ENCODE measurements at places on chromosomes 5 and 9.

GRCh38 chr9:137870432-137870831, 7.2 kb upstream of the CACNA1B start:
- no peak for DNase-seq

DNA sequence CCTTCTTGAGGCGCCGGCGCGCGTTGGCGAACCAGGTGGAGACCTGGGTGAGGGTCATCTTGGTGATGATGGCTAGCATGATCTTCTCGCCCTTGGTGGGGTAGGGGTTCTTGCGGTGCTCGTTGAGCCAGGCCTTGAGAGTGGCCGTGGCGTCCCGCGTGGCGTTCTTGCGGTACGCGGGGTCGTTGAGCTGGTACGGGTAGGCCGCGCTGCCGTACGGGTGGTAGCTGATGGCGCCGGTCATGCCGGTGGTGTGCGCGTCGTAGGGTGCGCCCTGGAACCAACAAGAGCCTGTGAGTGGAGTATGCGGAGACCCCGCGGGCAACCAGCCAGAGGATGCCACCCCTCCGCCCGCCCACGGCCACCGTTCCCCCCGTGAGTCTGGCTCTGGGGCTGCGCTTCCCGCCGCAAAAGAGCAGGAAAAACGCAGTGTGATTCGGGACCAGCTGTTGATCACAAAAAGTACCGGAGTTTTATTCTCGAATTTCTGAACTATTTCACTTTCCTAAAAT, 1.9 kb downstream of the IRX2 start:
- DNase-seq, result no peak

GRCh38 chr5:76765249-76765648, 49.3 kb downstream of the F2R start:
- DNase-seq, result no peak

- no peak for DNase-seq
Measured at GRCh38 chr9:69500896-69501295, 171.3 kb downstream of the APBA1 start.

DNA sequence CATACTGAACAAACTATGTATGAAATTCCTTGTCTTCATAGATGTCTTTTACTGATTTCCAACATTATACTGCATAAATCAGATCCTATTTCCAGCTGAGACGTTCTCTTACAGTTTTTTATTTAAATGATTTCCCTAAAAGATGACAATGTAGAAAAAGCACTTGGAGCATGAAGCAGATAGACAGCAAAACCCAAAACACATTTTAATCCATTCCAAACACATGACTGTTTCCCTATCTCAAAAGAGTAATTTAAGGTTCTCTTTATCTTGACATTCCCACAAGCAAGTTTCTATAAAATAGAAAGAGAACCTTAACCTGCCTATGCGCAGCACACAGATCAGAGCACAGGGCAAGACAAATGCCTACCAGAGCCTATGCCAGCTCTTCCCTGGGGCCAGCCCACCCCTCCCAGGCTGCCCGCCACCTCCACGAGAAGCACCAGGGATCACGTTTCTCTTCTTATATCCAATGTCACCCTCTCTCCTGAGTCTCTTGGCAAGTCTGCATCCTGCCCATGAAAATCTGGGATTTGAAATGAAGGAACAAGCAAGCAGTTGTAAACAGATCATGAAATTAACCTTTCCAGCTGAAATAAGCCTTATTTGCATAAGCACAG, 52.4 kb downstream of the RETREG1 start:
- no peak for DNase-seq

DNA sequence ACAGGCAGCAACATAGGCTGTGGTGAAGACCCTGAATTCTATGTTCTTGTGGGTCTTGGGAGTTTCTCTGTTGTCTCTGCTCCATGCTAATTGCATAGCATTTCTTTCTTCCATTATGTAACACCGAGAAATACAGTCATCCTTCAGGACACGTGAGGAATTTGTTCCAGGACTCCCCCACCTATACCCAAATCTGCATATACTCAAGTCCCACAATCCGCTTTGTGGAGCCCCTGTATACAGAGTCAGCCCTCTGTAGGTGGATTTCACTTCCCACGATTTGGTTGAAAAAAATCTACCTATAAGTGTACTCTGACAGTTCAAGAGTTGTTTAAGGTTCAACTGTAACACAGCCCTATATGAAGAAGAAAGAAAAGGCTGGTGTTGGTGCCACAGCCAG, 22.1 kb downstream of the ANKRD33B start:
- DNase-seq, result no peak

GRCh38 chr5:172830876-172831662, 3.0 kb upstream of the ERGIC1 start:
- DNase-seq, result no peak

DNA sequence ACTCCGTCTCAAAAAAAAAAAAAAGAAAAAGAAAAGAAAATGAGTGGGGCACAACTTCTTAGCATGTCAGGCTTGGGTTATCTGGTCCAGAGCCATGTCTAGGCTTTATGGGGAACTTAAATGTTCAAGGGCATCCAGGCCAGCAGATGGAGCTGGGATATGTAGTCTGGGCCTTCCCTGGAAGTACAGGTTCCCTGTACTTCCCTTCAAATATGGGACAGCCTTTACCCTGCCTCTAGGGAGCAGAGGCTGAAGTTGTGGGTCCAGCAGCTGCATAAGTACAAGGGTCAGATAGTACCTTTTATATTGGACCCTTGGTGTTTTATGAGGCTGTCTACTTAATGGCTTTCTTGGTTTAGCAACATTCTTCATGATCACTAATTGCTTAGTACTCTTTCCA, 42.1 kb downstream of the FAF2 start:
- DNase-seq, result no peak

- no peak for DNase-seq
Measured at GRCh38 chr5:171395042-171395441, 7.4 kb downstream of the NPM1 start.

- DNase-seq, result no peak
Measured at GRCh38 chr9:96874947-96875460, 20.7 kb upstream of the ZNF782 start.

DNA sequence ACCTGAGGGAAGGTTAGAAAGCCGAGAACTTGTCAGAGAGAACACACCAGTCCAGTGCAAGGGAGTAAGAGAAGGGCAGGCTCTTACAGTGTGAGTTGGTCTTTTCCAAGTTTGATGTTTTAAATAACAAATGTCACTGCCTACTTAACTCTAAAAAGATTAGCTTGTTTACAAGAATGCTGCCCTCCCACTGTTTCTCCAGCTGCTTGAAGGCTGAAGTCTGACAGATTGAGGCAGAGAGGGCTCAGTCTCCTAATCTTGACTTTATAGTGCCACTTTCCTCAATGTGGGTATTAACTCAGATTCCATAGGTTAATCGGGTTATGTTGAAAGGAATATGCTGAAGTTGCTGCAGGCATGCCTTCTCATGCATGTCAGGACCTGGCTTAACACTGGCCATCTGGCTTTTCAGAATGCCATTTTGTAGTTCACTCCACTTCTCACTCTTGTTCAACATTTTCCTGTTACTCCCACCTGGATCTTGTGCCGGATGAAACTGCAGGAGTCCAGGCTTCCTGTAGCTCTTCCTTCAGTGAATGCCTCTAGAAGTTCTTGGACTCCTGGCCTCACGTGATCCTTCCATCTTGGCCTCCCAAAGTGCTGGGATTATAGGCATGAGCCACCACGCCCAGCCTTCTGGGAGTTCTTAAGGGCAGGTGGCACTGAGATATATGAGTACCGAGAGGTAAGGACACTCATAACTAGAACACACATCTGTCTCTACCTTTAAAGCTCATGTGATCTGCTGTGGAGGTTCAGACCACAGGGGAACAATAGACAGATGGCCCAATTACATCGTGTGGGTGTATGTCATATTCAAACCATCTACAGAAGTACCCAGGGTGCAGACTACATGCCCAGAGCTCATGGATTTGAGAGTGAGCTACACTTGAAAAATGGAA, 249.7 kb downstream of the ARHGAP26 start:
- DNase-seq, result no peak

- DNase-seq, result no peak
Measured at GRCh38 chr5:79069488-79070349, at the start of the genes BHMT2 and DMGDH. BHMT2 (plus strand) TSS chr5:79069767; CDS start chr5:79069783, 16 bp downstream. DMGDH (minus strand) TSS chr5:79069674; CDS start chr5:79069620, 54 bp downstream.

GRCh38 chr9:38443181-38443580, 18.9 kb upstream of the IGFBPL1 start:
- no peak for DNase-seq

DNA sequence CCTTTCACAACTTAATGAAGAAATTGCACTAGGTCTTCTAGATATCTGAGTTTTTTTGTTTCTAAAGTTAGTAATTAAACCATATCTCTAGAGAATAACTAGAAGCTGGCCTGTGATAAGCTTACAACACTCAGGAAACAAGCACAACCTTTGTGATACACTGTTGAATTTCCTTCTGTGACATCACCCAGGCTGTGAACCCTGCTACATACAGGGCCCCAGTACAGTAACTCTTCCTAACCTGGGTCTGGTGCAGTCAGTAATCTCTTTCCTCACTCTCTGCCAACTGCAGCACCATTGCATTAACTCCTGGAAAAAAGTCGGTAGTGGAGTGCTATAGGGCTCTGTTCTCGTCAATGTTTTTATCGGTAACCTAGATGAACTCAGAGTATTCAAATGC, 10.6 kb upstream of the IGFBPL1 start:
- no peak for DNase-seq

- no peak for DNase-seq
Measured at GRCh38 chr5:39896706-39897105, 471.9 kb upstream of the DAB2 start.

GRCh38 chr5:76046741-76047140, 36.4 kb upstream of the SV2C start:
- no peak for DNase-seq

GRCh38 chr9:127224883-127225739, 39.5 kb upstream of the GARNL3 start:
- no peak for DNase-seq

GRCh38 chr9:135486267-135487065, 6.9 kb downstream of the PPP1R26 start:
- DNase-seq, result no peak

DNA sequence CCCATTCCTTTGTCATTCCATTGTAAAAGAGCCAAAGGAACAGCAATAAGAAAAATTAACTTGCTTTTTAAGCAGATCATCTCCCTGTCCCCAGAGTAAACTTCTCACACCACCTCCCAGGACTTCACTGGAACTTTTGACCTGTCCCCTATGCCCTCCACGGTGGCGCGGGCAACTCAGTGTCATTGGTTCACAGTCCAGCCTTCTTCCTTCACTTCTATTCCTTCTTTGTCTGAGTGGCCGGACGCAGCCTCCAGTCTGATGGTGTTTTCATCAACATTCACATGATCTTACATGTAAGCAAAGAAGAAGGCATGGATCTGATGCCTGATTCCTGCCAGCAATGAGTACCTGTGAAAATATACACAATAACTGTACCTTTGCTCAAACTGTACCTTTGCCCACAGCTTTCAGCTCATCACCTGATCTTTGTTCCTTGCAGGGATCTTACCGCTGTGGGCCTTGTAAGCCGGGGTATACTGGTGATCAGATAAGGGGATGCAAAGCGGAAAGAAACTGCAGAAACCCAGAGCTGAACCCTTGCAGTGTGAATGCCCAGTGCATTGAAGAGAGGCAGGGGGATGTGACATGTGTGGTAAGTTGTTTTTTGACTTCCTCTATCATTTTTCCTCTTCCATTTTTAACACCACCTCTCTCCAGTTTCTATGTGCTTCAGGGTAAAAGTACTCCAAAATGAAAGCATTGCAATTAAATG, 32.5 kb downstream of the THBS4 start:
- no peak for DNase-seq

DNA sequence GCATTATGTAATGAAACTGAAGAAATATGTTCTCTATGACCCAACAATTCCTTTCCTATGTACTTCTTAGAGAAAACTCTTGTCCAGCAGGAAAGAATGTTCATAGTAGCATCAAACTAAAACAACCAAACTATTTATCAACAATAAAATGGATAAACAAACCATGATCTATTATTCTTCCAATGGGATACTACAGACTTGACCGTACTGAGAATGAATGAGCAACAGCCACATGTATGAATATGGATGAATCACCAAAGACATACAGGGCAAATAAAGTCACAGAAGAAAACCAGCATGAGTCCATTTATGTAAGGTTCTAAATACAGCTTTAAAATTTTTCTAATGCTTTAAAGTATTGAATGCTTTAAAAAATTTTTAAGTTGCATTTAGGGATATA, 73.6 kb upstream of the SUSD1 start:
- DNase-seq, result no peak

GRCh38 chr5:145636371-145636770, 198.8 kb downstream of the PRELID2 start:
- DNase-seq, result no peak

GRCh38 chr5:163094492-163095180, 342.8 kb upstream of the CCNG1 start:
- no peak for DNase-seq

GRCh38 chr9:114431003-114431402, 43.2 kb upstream of the AKNA start:
- DNase-seq, result no peak

GRCh38 chr5:88503041-88503345, 234.3 kb upstream of the TMEM161B start:
- no peak for DNase-seq

DNA sequence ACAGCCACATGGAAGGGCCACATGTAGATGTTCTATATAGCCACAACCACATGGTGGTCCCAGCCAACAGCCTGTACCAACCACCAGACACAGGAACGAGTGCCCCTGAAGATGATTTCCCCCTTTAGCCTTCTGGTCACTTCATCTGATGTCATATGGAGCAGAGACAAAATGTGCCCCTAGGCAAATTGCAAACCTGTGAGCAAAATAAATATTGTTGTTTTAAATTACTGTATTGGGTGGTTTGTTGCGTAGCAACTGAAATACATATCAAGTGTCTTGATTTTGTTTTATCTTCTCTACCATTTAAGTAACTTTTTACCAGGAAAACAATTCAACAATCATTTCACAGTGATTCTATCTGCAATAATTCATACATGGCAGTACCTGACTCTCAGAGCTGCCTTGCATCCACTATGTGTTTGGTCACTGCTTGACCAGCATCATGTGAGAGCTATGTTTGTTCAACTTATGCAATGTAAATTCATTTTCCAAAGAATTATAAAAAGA, 142.5 kb upstream of the VLDLR start:
- no peak for DNase-seq

GRCh38 chr5:87307796-87308423, 40.2 kb downstream of the RASA1 start:
- DNase-seq, result no peak
